ENCODE measurements at places on chromosomes 3 and 15.
A peak's percentile ranks its signal among the peaks of the same experiment; 100 is the strongest.

DNA sequence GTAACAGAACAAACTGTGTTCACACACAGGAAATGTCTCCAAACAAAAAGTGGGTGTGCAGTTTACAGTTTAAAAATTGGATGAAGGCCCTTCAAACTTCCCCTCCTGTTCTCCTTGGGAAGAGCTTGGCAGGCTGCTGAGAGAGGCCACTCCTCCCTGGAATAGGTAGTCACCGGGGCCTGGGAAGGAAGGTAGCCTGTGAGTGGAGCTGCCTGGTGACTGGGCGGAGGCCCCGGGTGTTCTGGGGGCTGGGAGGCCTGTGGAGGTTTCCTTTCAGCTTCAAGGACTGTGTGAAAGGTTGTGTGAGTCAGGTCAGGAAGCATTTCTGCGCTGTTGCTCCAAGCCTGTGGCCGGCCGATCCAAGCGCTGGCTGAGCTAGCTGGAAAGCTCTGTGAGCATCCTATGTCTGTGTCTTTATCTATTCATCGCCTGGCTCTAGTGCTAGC is 14.1 kb downstream of the SLCO3A1 start:
- peak; percentile 99 for DNase-seq

DNA sequence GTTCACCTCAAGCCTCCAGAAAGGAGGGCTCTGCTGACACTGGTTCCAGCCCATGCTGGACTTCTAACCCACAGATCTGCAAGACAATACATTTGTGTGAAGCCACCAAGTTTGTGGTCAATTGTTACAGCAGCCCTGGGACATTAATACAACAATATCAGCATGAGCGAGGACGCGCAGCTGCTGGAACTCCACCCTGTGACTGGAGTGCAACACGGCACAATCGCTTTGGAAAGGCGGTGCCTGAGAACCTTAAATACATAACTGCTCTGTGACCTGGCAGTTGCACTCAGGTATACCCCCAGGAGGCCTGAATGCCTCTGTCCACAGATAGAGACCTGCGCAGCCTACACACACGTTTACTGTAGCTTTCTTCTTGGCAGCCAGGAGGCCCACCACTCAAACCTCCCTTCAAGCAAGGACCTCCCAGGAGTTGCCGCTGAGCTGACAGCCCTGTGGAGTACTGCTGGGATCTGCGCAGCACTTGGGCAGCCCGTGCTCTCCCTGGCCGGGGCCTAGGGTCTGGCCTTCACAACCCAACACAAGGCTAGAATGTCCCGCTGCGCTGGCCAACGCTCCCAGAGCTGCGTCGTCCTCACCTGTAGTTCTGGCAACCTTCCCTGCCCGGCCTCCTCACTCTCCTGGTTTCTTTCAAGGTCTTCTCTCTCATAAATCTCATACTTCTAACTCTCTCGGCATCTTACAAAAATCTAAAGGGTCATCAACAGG is 8.3 kb downstream of the MRPS25 start:
- no peak for DNase-seq

GRCh38 chr3:53114412-53115074 is 15.7 kb downstream of the RFT1 start:
- DNase-seq = peak; percentile 76

- DNase-seq = peak; percentile 77
Observed at GRCh38 chr3:126389112-126389793, 5.5 kb upstream of the CFAP100 start.

GRCh38 chr3:69088063-69088462 is 3.3 kb downstream of the ARL6IP5 start:
- peak; percentile 65 for DNase-seq

- no peak for DNase-seq
Observed at GRCh38 chr3:146226881-146227280, 24.0 kb downstream of the PLSCR4 start.
